Activated naive CD4-positive, alpha-beta T cell (primary cell): ENCODE measurements at places on chromosomes 5 and 9.

- DNase-seq = no peak
Measured at GRCh38 chr5:143542798-143543144, 139.3 kb upstream of the NR3C1 start.

- DNase-seq = no peak
Measured at GRCh38 chr5:136276087-136276486, 83.1 kb upstream of the SMIM32 start.

DNA sequence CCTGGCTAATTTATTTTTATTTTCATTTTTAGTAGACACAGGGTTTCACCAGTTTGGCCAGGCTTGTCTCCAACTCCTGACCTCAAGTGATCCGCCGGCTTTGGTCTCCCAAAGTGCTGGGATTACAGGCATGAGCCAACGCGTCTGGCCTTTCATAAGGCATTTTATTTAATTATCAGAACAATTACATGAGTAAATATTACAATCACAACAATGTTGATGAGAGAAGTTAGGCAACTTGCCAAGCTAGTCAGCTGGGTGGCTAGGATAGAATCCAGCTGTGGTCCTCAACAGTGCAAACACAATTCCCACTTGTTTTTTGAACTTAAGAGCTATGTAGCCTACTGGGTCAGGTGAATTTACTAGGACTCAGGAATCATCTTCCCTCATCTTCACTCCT lies 22.0 kb downstream of the C9orf57 start:
- DNase-seq = no peak

DNA sequence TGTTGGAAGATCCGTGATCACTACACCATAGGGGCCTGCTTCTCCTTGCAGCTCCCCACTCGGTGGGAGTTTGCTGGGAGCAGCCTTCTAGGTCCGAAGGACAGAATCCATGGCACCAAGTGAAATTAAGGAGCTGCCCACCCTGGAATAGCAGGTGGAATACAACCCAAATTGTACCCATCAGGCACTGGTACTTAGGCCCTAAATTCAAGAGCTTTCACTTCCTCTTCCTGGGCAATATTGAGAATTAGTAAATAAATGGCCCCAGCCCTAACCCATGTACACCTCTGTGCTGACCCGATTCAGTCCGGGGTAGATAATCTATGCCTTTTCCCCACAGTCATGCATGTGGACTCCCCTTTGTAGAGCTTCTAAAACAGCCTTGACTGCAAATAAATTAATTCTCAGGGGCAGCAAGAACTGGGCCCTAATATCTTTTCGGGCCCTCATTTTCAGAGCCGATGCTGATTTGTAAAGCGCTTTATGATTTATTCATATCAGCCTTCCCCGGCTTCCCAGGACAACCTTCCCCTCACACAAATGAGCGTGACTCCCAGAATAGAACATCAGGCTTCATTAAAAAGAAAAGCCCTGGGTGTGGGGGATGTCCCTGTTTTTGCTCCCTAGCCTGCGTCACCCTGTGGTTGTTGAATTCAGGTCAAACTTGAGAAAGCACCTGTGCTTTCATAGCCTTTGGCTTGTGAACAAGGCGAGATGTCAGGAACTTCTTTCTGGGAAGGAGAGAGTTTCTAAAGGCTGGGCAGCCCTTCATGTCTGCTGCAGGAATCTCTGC lies 126.1 kb upstream of the TBC1D2 start:
- DNase-seq = no peak

GRCh38 chr5:115544043-115544435 lies 536 bp downstream of the FEM1C start:
- peak; percentile 43 for DNase-seq

- DNase-seq = no peak
Measured at GRCh38 chr5:160083501-160083900, 35.7 kb downstream of the PWWP2A start.

DNA sequence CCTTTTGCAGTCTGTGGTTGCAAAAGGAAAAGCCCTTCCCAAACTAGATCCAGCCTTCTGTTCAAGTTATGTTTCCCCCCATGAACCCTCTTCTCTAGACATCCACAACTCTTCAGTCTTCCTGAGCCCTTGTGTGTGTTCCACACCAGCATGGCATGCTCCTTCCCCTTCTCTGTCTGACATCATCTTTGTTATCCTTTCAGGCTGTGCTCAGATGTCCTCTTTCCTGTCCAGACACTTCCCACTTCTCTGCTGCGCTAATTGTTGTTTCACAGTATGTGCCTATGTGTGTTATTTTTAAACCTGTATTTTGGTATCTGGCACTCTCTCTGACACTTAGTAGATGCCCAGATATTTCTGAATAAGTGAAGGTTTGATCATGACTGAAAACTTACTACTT lies 38.2 kb downstream of the FOCAD start:
- no peak for DNase-seq

GRCh38 chr5:59037941-59038797 lies 455.3 kb downstream of the RAB3C start:
- DNase-seq = no peak

DNA sequence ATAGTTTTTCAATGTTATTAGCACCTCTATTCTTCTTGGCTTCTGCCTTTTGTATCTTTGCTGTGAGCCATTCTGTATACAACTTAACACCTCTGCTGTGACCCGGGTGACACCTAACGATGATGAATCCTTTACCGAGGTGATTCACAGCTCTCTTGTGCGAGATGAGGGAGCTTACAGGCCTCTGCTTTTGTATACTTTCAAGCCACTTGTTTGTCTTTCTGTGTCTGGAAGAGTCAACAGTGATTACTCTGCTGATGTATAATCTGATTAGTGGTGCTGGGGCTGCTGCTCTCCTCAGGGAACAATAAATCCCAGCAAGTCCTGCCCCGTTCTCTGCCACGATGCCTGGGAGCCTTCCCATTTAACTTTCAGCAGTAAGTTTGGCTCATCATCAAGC lies 442.9 kb upstream of the SGCD start:
- DNase-seq = no peak

DNA sequence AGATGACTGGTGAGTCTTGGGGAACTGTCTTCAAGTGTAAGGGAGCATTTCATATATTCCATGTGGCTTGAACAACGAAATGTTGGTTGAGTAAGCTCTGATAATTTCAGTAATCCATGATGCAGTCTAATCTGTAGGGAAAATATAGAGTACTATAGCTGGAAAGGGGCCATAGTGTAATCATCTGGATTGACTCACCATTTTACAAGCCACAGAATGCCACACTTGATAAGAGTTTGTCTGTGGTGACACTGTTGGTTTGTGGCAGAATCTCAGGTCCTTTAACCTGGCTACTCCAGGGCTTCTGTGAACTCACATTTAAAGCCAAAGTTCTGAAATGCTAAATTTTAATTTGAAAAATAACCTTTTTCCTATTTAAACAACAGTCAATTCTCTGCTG lies 16.3 kb upstream of the MAML1 start:
- no peak for DNase-seq

DNA sequence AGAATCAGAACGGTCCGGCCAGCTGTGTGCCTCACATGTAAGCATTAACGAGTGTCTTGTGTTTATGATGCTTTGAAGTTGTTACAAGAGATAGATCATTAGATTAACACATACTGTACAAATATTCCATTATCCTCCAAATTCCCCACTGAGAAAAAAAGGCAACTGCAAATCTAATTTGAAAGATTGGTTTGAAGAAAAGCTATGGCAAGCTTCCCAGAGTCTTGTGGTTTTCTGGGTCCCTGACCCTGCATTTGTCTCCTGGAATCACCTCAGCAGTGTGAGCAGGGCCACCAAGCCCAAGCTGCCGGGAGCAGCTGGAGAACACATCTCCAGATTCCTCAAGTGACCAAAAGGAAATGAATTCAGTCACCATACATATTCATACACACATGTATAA lies 36.9 kb upstream of the ADAMTS16 start:
- no peak for DNase-seq

DNA sequence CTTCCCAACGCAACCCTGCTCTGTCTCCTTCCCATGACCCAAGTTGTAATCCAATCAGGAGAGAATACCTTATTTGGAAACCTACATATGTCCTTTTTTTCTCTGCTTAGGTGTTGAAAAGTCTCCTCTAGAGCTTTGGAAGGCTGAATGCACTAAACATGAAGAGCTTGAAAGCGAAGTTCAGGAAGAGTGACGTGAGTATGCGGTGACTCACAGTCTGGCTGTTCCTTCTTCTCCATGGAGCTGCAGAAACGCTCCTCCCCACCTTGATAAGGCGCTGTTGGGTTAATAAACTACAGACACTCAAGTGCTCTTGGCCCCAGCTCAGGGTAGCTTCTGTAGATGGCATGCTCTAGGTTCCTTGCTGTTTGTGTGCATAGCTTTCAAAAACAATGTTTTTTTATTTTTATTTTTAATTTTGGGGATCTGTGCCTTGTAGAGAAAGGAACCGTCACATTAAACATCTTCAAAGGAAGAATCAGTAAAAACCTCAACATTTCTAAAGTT lies 30.7 kb downstream of the RAI14 start:
- DNase-seq = no peak

DNA sequence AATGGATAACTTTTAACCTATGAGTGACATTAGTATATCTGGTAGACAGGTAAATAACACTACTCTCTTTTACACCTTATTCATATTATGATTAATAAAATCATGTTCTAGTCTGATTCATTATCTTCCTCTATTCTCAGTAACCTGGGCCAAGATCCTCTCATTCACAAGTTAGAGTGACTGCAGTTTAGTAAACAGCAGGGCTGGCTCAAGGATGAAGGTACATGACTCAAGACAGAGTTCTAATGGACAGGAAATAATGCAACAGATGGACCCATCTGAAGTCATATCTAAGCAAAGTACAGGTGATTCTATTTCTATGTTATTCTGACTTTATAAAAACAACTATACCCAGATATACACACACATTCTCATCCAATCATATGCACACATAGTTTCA lies 582.5 kb upstream of the CDH18 start:
- no peak for DNase-seq

GRCh38 chr5:76751291-76751690 lies 35.4 kb downstream of the F2R start:
- DNase-seq = no peak

- DNase-seq = no peak
Measured at GRCh38 chr9:2595973-2596372, 25.6 kb upstream of the VLDLR start.

DNA sequence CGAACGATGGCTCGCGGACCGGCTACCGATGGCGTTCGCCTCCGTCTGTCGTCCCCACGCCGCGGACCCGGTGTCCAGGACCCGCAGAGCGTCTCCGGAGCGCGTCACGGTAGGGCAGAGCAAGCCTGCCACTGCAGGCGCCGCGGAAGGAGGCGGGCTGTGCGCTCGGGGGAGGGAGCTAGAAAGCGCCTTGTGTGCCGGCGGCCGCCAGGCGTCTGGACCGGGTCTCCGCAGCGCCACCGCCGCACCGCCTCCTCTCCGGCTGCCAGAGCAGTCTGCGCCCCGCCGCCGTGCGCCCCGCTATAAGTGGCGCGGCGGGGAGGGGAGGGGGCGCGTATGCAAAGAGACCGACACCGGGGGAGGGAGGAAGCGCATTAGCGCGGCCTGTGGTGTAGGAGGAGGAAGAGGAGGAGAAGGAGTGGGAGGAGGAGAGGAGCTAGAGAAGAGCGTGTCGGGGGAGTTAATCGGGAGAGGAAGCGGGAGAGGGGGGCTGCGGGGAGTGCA lies at the start of gene ENC1:
Gene ENC1 (minus strand): TSS at position 279 of the 504 bp plus-strand sequence. CDS start 4,243 bp downstream, outside the sequence.
- DNase-seq = peak; percentile 35

DNA sequence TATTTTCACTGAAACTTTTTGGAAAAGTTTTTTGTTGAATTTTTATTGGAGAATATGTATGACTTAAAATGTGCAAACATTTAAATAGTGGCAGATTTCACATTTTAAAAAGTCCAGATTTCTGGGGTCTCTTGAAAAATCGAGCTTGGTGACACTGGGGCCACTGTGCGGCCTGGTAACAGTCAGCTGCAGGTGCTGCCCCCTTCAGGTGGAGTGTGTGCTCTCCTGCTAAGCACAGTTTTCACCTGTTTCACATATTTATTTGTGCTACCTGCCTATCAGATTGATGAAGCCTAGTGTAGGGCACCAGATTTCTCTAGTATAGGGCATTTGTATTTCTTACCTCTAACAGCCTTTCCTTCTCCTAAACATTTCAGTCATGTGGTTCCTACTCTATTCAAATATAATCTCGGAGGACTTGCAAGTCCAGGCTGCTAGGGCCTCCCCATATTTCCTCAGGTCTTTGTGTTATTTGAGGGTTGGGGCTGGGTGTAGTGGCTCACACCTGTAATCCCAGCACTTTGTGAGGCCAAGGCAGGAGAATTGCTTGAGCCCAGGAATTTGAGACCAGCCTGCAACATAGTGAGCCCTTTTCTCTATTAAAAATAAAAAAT lies 95.8 kb upstream of the KLF9 start:
- DNase-seq = no peak

- DNase-seq = no peak
Measured at GRCh38 chr5:165393839-165394238, 1888.4 kb downstream of the MAT2B start.

DNA sequence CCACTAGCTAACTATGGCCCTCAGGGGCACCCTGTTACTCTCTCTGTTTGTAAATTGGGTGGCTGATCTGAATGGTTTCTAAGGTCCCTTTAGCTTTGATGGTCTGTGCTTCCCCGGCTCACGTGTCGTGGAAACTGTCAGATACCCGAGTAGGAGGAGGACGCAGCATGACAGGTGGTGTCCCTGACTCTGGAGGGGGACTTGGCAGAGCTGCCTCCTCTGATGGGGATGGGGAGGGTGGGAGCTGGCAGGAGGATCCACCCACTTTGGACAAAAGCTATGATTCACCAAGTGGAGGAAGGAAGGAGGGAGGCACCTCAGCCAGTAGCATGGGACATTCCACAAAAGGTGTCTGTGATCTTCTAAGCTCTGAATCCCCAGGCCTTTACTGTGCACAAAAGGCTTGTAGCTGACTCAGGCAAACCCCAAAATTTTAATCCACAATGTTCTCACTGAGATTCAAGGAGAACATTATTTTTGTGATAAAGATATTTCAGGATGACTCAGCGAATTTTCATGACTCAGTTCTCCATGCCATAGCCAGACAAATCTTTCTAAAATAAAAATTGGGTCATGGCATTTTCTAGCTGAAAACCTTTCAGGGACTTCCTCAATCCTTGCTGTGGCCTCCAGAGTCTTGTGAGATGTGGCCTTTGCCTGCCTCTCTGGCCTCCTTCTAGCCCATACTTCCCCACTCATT lies 131.0 kb upstream of the BRINP1 start:
- DNase-seq = no peak

DNA sequence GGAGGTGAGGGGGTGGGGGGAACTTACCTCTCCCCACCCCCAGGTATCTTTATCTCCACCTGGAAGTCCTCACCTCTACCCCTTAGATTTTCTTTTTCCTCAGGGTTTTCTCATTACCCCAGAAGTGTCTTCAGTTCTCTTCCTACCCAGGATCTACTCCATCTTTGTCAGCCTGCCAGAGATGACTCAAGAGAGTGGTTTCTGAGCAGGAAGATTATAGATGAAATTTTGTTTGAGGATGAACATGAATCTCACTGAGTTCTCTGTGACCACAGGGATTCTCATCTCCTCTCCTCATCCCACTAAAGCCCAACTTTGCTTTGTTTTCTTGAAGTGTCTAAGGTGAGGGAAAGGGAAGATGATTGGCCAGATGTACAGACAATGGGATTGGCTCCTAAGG lies 5.2 kb upstream of the HINT2 start:
- DNase-seq = no peak

- no peak for DNase-seq
Measured at GRCh38 chr9:38347271-38347671, 45.2 kb upstream of the ALDH1B1 start.

- DNase-seq = no peak
Measured at GRCh38 chr9:90872835-90873294, 71.2 kb downstream of the SYK start.

GRCh38 chr5:177311392-177311722 lies 341 bp downstream of the MXD3 start:
- no peak for DNase-seq
